ENCODE measurements at places on chromosomes 12 and 14. TPM values are rescaled to one million over a fixed set of nuclear protein-coding genes. Genes with fewer than 3 reads are reported as not detected.

- no peak for DNase-seq
Measured at GRCh38 chr12:94770791-94771190, 120.4 kb upstream of the TMCC3 start.

GRCh38 chr12:52186118-52186840 lies 5.5 kb downstream of the KRT80 start:
- DNase-seq, result no peak

- no peak for DNase-seq
Measured at GRCh38 chr12:52271158-52271557, 3.3 kb upstream of the KRT86 start.

DNA sequence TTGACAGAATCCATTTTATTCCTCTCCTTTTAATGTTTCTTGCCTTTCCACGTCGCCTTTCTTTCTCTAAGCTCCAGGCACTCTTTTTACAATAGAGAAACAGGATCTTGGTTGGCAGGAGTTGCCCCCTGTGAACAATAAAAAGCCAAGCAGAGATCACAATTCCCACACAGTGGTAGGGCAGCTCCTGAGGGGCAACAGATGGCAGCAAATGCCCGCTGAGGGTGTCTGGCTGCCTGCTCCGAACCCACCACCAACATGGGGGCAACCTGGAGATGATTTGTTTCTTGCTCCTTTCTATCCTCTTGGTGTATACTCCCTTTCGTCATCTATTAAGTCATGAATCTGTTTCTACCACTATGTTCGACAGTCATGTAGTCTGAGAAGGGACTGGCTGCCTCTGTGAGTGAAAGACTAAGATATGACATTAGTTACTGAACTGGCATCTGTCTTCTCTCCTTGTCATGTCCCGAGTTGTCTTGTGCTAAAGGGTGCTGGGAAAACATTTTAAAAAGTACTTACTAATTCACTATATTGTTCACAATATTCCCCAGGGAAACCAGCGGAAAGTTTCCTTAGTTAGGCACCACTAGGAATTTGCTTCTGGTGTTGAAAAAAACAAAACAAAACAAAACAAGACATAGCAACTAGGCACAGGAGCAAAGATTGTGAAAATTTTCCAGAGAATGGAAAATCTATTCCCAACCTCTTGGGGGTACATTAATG lies 170.1 kb downstream of the STXBP6 start:
- DNase-seq, result no peak

DNA sequence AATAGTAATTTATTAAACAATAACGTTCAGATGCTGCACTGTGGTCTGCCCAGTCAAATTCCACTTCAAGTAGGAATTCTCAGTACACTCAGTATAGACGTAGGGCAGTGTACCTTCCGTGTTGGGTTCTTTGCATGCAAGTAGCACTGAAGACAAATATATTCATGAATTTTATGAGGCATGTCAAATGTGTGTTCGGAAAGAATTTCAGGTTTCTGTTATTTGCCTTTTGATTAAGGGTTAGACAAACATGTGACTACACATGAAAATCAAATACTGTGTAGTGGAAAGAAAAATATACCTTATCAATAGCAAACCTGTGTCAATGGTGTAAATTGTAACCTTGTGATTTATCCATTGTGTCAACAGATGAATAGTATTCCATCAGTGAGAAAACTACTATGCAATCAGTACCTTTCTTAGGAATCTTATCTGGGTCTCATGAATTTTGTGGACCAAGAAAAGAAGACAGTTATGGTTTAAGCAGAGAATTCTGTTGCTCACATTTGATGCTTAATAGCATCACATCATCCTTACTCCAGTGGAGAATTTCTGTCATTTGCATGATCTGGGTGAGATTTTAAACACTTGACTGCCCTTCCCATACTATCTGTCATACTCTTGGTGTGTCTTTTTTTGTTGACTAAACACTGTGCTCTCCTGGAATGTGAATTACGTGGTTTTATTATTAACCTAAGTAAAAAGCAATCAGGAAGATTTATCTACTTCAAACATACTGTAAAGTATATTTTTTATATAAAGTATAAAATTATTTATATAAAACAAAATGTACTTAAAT lies 13.3 kb downstream of the TMEM260 start:
- no peak for DNase-seq

DNA sequence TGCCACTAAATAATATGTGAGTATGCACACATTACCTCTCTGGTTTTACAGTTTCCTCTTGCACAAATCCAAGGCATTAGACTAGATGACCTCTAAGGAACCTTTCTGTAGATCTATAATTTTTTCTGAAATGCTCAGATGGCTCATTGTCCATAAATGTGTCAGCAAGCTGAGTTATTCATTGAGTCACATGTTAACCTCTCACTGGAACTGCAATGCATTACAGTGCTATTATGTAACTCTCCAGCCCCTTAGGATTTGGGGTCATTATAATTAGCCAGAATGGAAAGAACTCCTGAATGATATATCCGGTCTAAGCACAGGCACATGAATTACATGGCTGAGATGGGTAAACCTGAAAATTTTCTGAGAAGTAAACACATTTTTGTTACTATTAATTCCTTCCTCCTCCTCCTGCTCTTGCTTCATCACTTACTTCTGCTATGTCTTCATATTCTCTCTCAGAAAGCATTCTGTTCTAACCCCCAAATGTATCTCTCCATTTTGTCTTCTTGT lies 20.3 kb upstream of the DRAM1 start:
- no peak for DNase-seq

- no peak for DNase-seq
Measured at GRCh38 chr14:22780941-22781300, 14.4 kb downstream of the OXA1L start.

DNA sequence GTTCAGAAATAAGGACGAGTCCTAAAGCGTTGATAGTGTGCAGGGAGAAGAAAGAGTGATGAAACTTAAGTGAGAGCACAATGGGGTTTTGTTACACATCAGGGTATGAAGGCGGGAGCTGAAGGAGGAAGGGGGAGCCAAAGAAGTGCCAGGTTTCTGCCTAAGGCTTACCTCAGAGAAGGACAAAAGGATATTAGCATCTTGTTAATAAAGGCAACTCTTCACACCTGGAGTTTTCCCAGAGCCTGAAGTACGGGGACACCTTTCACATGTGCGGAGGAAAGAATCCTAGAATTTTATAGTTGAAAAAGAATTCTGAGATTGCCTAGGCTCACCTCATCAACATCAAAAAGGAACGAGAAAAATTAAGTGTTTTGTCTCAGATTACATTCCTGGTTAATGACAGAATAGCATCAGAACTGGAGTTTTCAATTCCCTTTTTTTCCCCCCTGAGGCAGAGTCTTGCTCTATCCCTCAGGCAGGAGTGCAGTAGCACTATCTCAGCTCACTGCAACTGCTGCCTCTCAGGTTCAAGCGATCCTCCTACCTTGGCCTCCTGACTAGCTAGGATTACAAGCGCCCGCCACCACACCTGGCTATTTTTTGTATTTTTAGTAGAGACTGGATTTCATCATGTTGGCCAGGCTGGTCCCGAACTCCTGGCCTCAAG lies 2.2 kb upstream of the SAV1 start:
- DNase-seq, result no peak

DNA sequence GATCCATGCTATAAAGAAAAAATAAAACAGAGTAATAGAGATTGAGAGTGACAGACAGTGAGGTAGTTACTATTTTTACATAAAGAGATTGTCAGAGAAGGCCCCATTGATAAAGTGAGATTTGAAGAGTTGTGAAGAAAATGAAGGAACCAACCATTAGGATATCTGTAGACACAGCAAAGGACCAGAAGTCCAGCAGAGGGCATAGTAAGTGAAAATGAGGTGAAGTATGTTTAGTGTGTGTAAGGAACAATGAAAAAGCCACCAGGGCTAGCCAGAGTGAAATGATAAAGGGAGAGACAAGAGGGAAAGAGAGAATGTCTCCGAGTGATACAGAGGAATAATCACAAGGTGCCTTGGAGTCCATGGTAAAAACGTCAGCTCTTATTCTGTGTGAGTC lies 411.0 kb downstream of the NELL2 start:
- DNase-seq, result no peak

Gene KRT6C
- not detected for total RNA-seq

Measured in upper lobe of right lung (tissue), 1 donor.